ENCODE measurements at places on chromosomes 1 and 21.

- no peak for DNase-seq
Observed at GRCh38 chr1:32920833-32921232, 19.6 kb upstream of the TMEM54 start.

DNA sequence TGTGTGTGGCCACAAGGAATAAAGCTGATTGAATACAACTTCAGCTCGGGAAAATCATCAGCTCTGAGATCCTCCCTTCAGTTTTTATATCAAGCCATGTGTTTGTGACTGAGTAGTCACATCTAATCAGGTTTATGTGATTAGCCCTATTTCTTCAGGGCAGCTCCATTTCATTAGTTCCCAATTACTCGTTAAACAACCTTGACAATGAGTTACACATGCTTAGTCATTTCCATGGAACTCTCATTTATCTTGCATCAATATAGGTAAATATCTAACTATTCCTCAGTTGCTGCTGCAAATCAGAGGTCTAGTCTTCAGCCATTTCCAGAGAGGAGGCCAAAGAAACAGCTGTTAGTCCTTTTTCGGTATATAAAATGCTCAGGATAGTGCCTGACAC is 16.3 kb downstream of the CRB1 start:
- no peak for DNase-seq

DNA sequence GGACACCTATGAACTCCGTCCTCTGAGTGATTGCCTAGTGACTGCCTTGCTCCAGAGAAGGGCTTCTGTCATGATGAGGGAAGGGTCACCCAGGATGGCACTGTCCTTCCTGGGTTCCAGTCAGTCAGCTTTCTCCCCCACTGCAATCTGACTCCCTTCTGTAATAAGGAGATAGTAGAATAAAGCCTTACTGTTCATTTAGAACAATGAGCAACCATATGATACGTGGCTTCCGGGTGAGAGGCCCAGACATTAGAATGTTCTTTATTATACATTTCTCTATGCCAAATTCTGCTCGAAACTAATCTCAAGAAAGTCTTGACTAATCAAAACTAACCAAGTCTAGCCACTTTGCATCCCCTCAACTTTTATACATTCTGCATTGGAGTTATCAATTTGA is 8.5 kb upstream of the MTMR11 start:
- no peak for DNase-seq

DNA sequence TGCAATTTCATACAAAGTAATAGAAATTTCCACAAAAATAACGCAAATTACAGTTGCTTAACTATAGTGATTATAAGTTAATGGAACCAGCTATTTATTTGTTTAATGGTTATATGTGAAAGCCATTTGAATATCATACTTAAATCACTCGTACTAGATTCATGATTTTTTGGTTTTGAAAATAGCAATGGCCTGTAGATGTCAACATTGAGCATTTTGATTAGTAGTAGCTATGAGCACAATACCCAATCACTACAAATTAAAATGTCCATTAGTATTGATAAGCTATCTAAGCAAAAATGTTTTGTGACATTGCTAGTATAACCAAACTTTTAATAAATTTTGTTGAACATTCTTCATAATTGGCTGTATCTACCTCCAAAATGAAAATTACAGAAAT is 10.0 kb downstream of the COL24A1 start:
- DNase-seq = no peak

- no peak for DNase-seq
Observed at GRCh38 chr1:184502161-184502560, 115.3 kb downstream of the C1orf21 start.

DNA sequence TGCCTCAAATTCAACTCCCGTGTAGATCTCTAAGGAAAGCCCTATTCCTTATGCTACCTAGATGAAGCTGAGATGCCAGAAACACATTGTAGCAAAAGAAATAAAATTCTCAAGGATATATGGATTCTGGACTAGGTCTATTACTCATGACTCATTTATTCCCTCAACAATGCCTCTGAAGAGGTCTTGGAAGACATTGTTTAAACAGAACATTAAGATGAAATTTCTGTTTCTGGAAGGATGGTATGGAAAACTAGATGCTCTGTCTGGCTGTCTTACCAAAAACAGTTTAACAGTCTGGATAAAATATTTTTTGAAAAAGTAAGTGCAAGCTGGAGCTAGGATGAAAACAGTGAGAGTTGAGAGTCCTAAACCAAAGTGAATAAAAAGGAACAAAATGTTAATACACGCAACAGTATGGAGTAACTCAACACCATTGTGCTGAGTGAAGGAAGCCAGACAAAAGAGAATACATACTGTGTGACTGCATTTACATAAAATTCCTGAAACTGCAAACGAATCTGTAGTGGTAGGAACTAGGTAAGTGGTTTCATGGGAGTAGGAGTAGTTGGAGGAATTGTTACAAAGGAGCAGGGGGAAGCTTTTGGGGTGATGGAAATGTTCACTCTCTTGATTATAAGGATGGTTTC is 59.3 kb upstream of the GNG12 start:
- no peak for DNase-seq

GRCh38 chr1:101017448-101017847 is 8.1 kb downstream of the DPH5 start:
- no peak for DNase-seq

DNA sequence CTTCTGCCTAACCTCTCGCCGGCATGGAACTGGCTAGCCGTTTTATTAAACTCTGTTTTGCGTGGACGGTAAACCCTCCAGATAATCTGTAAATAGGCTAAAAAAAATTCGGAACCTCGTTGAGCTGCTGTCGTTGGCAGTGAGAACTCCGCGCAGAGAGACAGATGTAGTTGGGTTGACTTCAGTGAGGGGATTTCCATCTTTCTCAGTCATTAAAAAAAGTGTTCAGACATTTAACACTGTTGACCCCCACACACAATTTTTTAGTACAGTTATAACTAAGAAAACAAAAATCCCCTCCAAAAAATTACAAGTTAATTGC is 464 bp downstream of the PARK7 start:
- no peak for DNase-seq

GRCh38 chr1:236354330-236355147 is 39.5 kb upstream of the EDARADD start:
- DNase-seq = no peak

DNA sequence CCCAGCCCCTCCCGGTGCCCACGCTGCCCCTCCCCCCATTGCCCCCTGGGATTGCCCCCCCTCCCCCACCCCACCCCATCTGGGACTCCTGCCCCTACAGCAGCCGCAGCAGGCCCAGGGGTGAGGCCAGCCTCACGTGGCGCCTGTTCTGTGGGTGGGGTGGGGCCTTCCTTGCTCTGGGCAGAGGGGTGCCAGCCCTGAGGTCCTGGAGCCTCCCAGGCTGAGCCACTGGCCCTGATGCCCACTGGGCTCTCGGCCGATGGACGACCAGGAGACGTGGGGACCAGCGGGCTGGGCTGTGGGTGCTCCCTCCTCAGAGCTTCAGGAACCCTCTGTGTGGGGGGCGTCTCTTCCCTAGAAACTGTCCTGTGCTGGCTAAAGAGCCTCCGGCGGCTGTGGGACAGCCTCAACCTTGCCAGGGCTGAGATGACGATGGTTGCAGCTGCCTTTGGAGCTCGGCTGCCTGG is 5.8 kb upstream of the C1orf159 start:
- DNase-seq = no peak

DNA sequence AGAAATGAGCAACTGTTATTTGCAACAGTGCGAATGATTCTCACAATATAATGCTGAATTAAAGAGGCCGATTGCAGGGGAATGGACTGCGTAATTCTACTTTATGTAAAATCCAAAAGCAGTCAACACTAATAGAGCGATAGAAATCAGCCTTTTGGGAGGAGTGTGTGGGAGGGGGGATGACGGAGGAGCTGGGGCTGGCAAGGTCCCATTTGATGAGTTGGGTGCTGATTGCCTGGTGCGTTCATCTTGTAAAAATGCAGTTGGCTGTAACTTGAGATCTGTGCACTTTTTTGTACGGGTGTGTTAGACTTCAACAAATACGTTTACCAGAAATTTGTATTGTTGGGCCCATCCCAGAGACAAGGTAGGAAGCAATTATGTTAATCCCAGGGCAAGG is 20.7 kb downstream of the TNFRSF8 start:
- DNase-seq = no peak

DNA sequence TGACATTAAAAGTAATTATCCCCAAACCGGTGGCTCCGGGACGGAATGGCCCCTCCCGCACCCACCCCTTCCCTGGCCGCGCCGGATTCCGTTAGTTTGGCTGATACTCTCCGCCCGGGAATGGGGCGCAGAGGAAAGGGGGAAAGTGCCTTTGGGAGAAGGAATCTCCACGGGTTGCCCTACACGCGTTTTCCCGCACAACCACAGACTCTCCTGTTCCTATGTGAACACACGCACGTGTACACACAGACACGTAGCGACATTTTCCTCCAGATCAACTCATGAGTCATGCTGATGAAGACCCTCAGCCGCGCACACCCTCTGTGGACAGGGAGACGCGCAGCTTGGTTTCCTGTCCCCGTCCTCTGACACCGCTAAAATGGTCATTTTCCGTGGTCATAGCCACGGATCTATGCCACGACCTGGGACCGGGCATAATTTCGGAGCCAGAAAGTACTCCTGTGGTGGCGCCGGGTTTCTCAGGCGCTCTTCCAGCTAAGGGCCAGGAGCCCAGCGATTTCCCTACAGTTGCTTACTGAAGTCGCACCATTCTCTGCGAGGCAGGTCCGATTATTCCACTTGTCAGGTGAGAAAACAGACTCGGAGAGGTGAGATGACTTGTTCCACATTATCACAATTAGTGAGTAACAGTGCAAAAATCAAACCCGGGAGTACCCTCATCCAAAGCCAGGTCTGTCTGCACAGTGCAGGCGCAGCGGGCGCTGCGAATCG is 4.0 kb upstream of the DMRTA2 start:
- no peak for DNase-seq

GRCh38 chr1:216607067-216607697 is 116.0 kb downstream of the ESRRG start:
- DNase-seq = no peak

All from fibroblast of the conjunctiva (primary cell).